ENCODE measurements at places on chromosomes 3 and 15.

GRCh38 chr15:29675791-29676301, 146.4 kb downstream of the TJP1 start:
- no peak for DNase-seq

GRCh38 chr3:25661694-25662437, 2.8 kb downstream of the TOP2B start:
- DNase-seq: peak; percentile 37

DNA sequence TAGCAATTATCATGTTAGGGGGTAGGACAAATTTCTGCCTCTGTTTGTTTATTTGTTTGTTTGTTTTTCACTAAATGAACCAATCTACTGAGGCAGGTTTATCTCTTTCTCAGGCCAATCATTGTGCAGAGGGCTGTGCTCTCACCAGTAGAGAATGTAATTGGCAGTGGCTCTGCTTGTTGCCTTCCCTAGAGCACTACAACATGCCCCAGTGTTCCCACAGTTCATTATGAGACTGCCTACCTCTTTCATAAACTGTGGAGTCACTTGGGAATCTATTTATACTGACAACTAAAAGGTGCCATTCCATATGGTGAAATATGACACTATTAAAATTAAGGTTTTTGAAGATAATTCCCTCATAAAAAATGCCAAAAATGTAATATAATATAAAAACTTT, 196.3 kb upstream of the ALCAM start:
- DNase-seq: no peak

DNA sequence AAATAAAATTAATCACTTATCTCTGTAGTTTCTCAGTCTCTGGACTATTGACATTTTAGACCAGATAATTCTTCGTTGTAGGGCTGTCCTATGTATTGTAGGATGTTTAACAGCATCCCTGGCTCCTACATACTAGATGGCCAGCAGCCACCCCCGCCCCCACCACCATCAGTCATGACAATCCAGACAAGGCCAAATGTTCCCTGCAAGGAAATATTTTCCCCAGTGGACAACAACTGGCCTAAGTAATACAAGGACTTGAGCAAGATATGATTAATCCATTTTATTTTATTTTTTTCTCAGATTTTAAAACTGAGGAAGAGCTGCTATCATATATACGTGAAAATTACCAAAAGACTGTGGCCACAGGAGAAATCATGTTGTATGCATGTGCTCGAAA, 23.8 kb downstream of the TICRR start:
- no peak for DNase-seq

- no peak for DNase-seq
Observed at GRCh38 chr3:106750092-106750491, 627.1 kb upstream of the CCDC54 start.

Measured in SK-N-SH (cell line).